ENCODE measurements at places on chromosomes 4 and X.

- DNase-seq = no peak
Observed at GRCh38 chrX:71870208-71871098, 40.2 kb upstream of the NHSL2 start.

- DNase-seq = peak; percentile 22
Observed at GRCh38 chrX:150201841-150202240, 161.3 kb upstream of the MAMLD1 start.

GRCh38 chrX:26286836-26287235 is 70.9 kb downstream of the MAGEB5 start:
- no peak for DNase-seq

DNA sequence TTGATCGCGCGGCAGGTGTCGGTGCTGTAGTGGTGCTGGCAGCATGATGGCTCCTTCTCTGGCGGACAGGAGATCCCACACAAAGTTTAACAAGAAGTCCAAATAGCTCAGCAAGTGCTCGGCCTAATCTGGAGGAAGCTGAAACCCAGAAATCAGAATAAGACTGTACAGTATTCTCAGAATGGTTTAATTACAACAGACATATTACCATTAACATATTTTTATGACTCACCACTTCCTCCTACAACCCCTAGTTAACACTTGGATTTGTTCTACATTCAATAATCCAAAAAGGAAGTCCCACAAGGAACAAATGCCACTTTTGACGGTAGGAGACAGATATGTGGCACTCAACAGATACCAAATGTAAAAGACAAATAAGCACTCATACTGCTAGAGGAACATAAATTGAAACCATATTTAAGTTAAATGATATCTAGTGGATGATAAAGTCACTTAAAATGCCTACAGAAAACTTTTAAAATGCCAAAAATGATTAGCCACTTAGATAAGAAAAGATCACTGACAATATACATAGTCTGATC is 91.2 kb downstream of the HUWE1 start:
- DNase-seq = no peak

DNA sequence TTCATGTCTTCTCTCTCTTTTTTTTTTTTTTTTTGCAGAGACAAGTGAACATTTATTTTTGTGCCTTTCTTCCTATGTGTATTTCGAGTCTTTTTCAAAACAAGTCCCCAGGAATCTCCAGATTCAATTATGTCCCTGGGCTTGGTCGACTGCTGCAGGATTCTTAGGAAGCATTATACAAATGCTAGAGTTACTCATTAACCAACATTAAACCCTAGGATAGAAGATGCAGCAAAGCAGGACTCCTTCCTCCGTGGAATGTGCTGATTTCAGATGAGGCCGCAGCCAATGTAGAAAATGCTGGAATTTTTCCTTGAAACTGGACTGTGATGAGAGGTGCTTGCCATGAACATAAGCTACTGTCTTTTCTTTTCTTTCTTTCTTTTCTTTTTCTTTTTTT is 3.4 kb downstream of the ZNF81 start:
- no peak for DNase-seq

Measured in NCI-H446 (cell line).